ENCODE measurements at places on chromosomes 16 and 17. TPM values are rescaled to one million over a fixed set of nuclear protein-coding genes. Genes with fewer than 3 reads are reported as not detected.

- DNase-seq = no peak
Measured at GRCh38 chr17:20267459-20267842, 199.9 kb downstream of the LGALS9B start.

GRCh38 chr16:86850670-86851069, 272.3 kb downstream of the FOXL1 start:
- no peak for DNase-seq

DNA sequence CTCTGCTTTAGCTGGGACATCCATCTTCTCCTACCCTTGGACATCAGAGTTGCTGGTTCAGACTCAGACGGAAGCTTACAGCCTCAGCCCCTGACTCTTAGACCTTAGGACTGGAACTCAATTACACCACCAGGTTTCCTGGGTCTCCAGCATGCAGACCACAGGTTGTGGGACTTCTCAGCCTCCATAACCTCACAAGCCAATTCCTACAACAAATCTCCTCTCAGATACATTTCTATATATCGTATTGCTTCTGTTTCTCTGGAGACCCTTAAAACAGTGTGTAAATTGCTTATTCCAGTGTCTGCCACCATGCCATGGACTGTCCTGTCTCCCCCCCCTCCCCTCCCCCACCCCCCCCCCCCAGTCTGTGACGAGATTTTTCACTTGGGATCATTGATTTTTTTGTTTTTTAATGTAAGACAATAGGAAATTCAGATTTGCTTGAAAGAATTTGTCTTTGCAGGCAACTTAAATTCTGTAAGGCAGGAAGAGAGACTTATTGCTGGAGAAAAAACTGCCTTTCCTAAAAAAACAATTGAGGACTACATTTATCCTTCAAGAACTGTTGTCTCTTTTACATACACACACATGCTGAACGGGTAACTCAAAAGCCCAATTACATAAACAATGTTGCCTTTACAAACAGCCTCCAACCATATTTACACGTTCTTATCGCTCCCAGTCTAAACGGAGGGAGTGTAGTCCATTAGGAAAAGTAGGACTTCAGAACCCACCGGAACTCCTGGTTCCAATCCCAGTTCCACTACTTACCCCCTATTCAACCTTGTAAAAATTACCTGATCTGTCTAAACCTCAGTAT, 39.9 kb downstream of the TEKT5 start:
- no peak for DNase-seq

- no peak for DNase-seq
Measured at GRCh38 chr16:54242199-54242598, 44.4 kb downstream of the IRX3 start.

Gene SDF2
- 85.8 TPM for polyA plus RNA-seq

Gene TPSG1
- polyA plus RNA-seq = 1.1 TPM

DNA sequence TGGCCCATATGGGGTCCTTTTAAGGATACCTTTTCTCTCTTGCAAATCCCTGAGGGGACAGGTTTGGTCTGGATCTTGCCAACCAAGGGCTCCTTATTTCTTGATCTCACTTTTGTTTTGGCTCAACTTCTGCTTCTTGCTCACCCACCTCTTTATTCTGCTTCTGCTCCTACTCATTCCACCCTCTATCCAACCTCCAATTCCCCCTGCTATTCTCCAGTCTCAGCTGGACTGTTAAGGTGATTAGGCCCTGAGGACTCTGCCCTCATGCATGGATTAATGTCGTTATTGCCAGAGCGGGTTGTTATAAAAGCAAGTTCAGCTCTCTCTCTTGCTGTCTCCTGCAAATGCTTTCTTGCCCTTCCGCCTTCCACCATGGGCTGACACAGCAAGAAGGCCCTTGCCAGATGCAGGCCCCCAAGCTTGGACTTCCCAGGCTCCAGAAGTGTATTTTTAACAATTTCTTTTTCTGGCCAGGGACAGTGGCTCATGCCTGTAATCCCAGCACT, 29.8 kb downstream of the LAT start:
- no peak for DNase-seq

DNA sequence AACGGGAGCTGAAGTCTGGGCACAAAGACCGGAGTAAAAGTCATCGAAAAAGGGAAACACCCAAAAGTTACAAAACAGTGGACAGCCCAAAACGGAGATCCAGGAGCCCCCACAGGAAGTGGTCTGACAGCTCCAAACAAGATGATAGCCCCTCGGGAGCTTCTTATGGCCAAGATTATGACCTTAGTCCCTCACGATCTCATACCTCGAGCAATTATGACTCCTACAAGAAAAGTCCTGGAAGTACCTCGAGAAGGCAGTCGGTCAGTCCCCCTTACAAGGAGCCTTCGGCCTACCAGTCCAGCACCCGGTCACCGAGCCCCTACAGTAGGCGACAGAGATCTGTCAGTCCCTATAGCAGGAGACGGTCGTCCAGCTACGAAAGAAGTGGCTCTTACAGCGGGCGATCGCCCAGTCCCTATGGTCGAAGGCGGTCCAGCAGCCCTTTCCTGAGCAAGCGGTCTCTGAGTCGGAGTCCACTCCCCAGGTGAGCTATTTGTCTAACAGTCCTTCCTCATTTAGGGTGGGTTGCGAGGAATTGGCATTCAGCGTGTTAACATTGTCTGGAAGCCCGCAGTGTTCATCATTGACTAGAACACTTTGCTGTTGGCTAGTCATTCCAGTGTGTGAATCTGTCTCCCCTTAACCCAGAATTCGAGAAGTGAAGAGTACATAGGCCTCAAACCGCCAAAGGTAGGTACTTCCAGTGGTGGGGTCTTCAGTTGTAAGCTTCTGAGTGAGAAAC, 1.5 kb downstream of the CDK12 start:
- DNase-seq = no peak

DNA sequence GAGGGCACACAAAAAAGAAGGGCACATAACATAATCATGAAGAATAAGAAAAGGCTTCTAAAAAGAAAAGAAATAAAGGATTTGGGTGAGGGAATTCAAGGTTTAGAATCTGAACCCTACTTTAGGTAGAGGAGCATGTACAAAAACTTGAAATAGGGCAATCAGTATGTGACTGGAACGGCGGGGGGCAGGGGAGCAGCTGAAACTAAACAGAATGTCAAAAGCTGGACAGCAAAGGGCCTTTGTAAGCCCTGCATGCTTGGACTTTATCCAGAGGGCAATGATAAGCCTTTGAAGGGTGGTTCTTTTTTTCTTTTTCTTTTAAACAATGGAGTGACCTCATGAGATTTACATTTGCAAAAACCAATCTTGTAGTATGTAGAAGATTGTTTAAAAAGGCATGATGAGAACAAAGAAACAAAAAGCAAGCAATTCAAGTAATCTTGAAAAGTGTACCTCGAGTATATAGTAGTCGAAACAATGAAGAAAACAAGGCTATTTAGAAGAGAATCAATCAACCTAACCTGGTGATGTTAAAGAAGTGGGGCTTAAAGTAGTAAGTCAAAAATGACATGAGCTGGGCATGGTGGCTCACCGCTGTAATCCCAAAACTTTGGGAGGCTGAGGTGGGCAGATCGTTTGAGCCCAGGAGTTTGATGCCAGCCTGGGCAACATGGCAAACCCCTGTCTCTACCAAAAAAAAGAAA, 46.7 kb upstream of the ANKFY1 start:
- no peak for DNase-seq

DNA sequence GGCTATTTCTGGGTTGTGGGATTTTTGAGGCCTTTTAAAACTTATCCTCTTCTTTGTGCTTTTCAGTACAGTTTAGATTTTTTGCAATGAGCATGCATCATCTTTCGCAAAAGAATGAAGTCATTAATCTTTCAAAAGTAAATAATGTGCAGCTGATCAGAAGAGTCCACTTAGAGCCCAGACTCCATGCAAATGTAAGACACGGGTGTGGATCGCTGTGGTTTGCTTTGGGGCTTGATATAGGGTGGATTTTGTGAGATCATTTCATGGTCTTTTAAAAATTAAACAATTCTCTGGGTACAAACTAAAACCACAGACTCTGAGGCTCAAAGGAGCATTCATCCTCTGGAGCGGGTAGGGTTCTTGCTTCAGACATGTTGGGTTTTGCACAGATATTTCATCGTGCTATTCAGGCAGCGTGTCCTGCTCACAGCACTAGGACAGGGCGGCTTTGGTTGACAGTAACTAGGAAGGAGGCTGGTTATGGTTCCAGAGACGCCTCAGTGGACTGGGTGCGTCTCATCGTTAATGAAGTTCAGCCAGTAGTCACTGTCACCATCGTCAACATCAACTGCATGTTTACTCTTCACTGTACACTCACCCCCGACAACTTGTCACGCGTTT, 129.4 kb upstream of the PLCG2 start:
- no peak for DNase-seq

Gene GAN
- 2.6 TPM for polyA plus RNA-seq

Gene CA5A
- 0.31 TPM for polyA plus RNA-seq

DNA sequence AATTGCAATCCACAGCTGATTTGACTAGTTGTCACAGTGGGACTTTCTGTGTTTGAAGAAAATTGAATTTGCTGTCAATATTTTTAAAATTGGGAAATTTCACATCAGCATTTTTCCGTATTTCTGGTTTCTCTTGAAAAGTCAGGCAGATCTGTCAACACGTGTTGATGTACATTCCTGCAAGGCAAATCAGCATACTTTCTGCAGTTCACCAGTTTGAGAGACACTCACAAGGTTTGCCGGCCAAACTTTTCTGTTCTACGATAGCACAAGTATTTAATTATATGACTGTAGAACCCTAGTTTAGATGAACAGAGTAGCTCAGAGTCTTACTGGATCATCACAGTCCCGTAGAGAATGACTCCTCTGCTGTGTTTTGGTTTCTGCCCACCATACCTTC, 102.0 kb downstream of the ADAMTS18 start:
- no peak for DNase-seq

DNA sequence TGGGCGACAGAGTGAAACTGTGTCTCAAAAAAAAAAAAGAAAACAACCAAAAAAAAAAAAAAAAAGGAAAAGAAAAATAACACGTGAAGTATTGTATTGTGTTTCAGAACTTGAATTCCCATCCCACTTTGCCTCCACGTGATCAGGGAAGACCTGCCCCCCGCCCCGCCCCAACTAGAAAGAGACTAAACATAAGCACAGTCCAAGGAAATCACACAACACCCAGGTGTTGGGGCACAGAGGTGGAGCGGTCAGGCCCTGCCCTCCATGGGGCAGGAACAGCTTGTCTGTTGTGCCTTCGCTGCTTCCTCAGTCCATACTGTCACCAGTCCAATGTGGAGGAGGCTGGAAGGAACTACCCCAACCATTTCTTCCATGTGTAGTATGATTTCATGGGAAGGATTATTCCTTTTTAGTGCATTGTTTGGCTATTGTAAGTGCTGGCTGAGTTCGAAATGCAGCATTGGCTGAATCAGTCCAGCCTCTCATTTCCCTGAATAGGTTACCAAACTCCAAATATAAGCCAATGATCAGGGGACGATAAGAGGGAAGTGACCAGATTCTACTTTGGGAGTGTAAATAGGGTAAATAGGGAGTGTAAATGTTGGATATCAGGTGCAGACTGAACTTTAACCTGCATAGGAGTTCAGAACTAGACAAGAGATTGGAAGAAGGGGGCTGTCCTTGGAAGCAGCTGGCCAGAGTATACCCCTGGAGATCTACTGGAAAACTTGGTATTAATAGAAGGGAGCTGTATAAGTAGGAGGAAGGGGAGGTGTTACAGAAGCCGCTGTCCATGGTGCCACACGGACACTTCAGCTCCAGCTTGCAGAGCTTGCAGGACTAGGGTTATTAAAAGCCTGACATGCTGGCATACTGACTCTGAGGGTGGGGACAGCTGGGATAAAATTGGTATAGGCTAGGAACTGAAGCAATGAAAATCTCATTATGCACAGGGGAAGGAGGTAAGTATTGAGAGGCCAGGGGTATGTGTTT, 50.7 kb downstream of the TANGO6 start:
- DNase-seq = peak; percentile 65

- no peak for DNase-seq
Measured at GRCh38 chr16:21218153-21218552, 6.8 kb upstream of the ZP2 start.

Gene SPATA33
- 16.5 TPM for polyA plus RNA-seq

GRCh38 chr16:56462064-56462796, 10.9 kb downstream of the OGFOD1 start:
- no peak for DNase-seq

Gene SERPINF2
- 78.3 TPM for polyA plus RNA-seq

Gene ZP2
- 0.19 TPM for polyA plus RNA-seq

- no peak for DNase-seq
Measured at GRCh38 chr16:31356566-31357323, 1.8 kb downstream of the ITGAX start.

DNA sequence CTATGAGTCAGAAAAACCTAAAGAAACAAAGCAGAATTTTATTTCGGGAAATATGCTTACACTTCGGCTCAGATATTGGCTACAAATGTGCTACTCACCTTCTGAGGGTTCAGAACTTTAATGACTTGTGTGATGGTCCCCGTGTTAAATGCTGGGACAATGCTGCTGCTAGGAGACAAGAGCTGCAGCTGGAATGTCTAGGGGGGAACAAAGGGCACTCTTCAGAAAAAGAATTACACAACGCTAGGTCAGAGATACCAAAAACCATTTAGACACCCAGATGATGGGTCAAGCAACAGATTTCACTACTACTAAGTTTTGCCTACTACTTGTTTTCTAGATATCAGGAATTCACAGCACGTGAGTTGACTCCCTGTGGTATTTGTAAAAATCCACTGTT, 10.0 kb upstream of the PHLPP2 start:
- no peak for DNase-seq

Gene TRIM72
- 0.09 TPM for polyA plus RNA-seq

GRCh38 chr17:14781123-14781522, 480.2 kb downstream of the HS3ST3B1 start:
- no peak for DNase-seq

- DNase-seq = no peak
Measured at GRCh38 chr16:675884-676564, 553 bp downstream of the RHBDL1 start.

DNA sequence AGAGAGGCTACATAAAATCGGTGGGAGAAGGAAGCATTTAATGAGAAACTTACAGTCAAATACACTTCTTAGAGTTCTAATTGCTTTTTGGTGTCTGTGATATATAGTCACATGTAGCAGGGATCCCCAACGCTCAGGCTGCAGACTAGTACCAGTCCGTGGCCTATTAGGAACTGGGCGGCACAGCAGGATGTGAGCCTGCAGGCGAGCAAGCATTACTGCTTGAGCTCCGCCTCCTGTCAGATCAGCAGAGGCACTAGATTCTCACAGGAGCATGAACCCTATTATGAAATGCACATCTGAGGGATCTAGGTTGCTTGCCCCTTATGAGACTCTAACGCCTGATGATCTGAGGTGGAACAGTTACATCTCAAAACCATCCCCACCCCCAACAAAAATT, 158.5 kb downstream of the TANC2 start:
- no peak for DNase-seq

GRCh38 chr17:79874329-79874981, 35.2 kb upstream of the CBX4 start:
- peak; percentile 15 for DNase-seq

GRCh38 chr16:72092832-72093447, 480 bp downstream of the TXNL4B start:
- no peak for DNase-seq

Gene TBCD
- polyA plus RNA-seq = 62.9 TPM
